ENCODE measurements at places on chromosomes 3 and 15.

DNA sequence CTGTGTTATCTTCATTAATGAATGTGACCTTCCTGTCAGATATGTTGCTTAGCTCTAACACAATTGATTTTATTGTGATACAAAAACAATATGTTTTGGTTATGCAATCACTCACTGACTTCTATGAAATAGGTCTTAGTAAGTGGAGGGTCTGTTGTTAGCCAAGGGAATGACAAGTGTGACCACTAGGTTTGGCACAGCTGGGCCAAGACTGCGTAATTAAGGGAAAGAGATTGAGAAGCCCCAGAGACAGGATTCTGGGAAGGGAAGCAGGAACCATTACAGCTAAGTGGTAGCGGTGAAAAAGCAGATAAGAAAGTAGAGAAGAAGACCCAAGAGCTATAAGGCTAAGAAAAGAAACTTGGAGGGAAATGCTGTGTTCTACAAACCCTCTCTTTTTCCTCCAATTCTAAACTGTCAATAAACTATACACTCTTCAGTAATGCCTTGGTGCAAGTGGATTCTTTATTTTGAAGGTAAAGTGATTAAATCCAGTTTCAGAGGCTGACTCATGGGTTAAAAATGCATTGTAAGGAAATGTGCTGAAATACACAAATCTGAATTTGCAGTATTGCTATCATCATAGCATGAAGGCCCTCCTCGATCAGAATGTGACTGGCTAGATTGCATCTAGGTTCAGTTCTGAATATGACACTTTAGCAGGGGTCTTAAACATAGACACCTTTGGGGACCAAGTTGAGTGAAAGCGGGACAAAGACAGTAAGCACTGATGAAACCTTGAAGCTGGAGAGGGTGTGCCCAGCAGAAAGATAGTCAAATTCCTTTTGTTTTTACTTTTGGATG lies 26.1 kb downstream of the KCNMB2 start:
- no peak for DNase-seq

- no peak for DNase-seq
These were observed 21.6 kb downstream of the P2RY14 start for GRCh38 chr3:151256749-151257148.

DNA sequence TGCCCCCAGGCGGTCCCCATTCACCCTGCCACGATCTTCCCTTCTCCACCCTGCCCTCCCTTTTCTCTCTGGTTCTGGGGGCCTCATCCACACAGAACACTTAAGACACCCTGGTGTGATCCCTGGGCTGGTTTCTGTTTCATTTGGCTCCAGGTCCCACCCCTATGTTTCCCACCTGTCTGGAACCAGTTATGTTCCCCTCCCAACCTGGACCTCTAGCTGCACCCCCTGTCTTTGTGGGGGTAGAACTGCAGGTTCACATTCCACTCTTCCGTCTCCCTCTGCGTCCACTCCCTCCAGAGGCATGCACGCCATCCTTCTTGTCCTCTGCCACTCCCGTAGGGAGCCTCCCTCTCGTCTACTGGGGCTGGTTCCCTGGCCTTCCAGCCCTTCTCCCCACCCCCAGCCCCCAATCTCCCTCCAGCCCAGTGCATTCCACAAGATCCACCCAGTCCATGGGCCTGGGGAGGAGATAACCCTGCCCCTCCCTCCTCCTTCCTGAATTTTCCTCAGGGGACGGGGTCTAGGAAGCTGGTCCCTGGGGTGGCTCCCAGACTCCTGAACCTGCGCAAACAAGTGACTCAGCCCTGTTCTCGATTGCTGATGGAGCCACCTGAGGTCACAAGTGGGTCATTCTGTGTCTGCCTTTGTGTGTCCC lies 73.8 kb downstream of the ABTB1 start:
- no peak for DNase-seq

GRCh38 chr3:7190095-7190494 lies 329.2 kb downstream of the GRM7 start:
- no peak for DNase-seq

- no peak for DNase-seq
These were observed 44.9 kb upstream of the ABHD2 start for GRCh38 chr15:89043031-89044002.

DNA sequence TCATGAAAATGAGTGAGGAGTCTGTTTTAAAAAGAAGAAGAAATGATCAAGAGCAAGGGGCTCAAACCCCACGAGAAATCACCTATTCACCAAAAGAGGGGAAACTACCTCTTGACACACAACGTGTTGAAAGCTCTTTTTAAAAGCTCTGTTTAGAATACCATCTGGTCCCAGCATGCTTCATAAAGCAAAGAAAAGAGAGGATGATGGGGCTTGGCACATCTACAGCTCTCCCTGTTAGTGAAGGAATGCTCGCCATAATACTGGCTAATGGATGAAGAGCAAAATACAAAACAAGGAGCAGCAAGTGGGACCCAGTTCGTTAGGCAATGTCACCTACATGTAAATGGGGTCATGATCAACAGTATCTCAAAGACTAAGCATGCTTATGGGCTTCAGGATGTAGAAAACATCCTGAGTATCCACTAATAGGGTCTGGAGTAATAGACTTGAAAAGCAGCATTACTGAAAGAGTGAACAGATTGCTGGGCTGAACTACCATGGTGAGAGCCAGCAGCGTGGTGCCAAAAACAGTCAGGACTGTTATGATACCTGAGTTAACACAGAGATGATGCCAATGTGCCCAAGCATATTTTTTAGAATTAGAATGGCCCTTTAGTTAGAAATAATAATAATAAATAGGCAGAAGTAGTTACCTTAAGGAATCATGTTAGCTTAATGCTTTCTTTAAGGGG lies 159.7 kb upstream of the POU1F1 start:
- DNase-seq = no peak

GRCh38 chr3:79204351-79204750 lies 563.4 kb downstream of the ROBO1 start:
- DNase-seq = no peak

DNA sequence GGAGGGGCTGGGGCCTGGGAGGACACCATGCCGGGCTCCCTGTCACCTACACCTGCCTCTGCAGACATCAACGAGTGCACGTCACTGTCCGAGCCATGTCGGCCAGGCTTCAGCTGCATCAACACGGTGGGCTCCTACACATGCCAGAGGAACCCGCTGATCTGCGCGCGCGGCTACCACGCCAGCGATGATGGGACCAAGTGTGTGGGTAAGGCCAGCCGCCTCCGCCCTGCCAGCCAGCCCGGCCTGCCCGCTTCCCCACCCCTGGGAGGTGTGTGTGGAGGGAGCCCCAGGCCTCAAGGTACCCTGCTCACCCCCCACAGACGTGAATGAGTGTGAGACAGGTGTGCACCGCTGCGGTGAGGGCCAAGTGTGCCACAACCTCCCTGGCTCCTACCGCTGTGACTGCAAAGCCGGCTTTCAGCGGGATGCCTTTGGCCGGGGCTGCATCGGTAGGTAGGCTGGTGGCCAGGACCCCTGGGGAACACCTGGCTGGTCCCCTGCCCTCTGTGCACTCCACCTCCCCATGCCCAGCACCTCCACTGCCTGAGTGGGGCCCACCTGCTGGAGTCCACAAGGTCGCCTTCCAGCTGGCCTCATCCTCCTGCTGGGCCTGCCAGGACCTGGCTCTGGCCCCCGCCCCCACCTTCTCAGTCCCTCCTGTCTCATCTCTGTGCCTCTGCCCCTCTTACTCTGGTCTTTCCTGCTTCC lies 80.1 kb downstream of the FBLN2 start:
- DNase-seq = no peak

DNA sequence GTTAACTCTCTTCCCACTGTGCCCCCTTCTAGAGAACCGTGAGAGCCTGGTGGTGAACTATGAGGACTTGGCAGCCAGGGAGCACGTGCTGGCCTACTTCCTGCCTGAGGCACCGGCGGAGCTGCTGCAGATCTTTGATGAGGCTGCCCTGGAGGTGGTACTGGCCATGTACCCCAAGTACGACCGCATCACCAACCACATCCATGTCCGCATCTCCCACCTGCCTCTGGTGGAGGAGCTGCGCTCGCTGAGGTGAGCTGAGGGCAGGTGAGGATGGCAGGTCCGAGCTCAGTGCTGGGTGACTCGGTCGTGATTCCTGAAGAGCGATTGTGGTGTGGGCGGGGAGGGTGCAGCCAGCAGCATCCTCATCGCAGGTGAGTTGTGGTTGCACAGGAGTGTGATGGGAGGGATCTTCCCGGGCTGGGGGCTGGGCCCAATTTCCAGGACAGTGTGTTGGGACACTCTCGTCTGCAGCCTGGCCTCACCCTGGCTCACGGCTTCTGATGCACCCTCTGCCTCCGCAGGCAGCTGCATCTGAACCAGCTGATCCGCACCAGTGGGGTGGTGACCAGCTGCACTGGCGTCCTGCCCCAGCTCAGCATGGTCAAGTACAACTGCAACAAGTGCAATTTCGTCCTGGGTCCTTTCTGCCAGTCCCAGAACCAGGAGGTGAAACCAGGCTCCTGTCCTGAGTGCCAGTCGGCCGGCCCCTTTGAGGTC lies 8.0 kb downstream of the MCM2 start:
- no peak for DNase-seq

DNA sequence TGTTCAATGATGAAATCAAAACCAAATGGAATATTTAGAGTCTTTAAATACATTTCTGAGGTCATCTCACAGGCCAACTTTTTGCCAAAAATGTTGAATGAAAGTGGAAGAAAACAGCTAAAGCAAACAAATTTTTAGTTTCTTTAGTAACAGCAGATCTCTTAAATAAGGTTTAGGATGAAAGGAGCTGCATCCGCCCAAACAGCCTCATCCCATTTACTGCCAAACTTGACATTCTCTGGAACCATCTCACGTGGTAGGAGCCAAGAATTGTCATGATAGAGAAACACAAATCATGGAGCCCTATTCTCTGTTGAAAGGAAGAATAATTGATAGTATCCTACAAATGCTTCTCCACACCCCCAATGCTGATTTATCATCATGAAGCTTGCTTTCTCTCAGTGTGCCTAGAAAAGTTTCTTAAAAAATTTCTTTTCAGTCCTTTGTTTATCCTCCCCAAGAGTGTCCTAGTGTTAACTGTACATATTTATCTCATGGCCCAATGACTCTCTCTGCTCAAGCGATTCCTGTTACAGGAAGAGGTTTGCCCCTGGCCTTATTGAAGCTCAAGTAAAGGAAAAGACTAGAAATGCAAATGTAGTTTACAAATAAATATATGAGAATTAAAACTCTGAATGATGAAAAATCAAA lies 23.4 kb downstream of the SLC9A9 start:
- DNase-seq = no peak

DNA sequence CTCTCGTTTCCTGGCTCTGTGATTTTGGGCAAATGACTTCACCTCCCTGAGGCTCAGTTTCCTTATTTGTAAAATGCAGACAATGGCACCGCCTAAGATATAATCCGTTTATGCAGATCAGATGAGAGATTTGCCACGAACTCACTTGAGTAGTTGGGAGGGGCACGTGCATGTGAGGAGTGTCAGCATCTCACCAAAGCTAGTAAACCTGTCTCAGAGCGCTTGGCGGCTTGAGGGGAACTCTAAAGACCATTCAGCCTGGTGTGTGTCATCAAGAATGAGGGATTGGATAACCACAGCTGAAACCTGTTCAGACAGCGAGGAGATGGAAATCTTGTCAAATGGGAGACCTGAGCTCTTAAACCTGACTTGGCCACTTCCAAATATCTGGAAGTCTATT lies 48.7 kb downstream of the BDH1 start:
- no peak for DNase-seq

GRCh38 chr3:14725013-14725412 lies 50.1 kb downstream of the C3orf20 start:
- DNase-seq = no peak

GRCh38 chr3:65604863-65605526 lies 433.7 kb downstream of the MAGI1 start:
- no peak for DNase-seq

Measured in activated CD4-positive, alpha-beta T cell treated with anti-CD3 and anti-CD28 coated beads, Interleukin-2, Interleukin-4, amounts not matched to agents 100 ng/mL and 50 ng/mL, durations not matched to agents 16 hours and 8 hours (primary cell).